ENCODE measurements at places on chromosomes 5 and 9. TPM values are rescaled to one million over a fixed set of nuclear protein-coding genes. Genes with fewer than 3 reads are reported as not detected.
A peak's percentile ranks its signal among the peaks of the same experiment; 100 is the strongest.

- no peak for DNase-seq
Observed at GRCh38 chr9:134287591-134288491, 38.4 kb upstream of the RXRA start.

DNA sequence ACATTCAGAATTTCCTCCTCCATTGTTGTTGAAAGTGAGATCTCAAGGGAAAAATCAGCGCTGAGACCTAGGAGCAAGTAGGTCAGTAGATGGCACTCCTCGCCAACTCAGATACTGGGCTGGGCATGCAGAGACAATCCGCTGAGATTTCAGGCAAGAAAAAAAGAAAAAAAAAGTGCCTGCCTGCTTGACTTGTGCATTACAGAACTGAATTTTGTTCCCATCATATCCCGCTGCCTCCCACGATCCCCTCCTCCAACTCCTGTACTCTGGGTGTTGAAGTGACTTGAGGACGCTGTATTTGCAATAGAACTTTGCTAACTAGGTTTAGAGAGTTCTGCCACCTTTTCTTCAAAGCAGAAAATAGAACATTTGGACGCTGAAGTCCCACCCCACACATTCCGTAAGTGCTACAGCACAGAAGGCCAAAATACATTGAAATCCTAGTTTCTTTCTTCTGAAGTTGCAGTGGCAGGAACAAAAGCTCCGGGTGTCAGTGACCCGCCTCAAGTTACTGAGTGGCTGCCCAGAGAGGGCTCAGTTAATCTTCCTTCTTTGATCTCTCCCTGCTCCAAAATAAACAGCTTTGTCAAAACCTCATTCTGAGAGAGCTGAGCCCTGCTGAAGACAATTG lies 265.8 kb downstream of the MLLT3 start:
- peak; percentile 80 for DNase-seq

The LHX3 gene
- polyA plus RNA-seq, result not detected

- peak; percentile 75 for DNase-seq
Observed at GRCh38 chr9:124045076-124045829, 33.7 kb downstream of the LHX2 start.

- DNase-seq, result no peak
Observed at GRCh38 chr9:97502222-97502983, 937 bp downstream of the TMOD1 start.

GRCh38 chr9:880725-881124 lies 39.2 kb downstream of the DMRT1 start:
- no peak for DNase-seq

- no peak for DNase-seq
Observed at GRCh38 chr9:131129183-131129582, 3.8 kb downstream of the NUP214 start.

The CARD9 gene
- 1.0 TPM for polyA plus RNA-seq

GRCh38 chr9:136326061-136326760 lies 1.1 kb upstream of the GPSM1 start:
- peak; percentile 86 for DNase-seq

- DNase-seq, result no peak
Observed at GRCh38 chr9:4549751-4550295, 59.6 kb downstream of the SLC1A1 start.

DNA sequence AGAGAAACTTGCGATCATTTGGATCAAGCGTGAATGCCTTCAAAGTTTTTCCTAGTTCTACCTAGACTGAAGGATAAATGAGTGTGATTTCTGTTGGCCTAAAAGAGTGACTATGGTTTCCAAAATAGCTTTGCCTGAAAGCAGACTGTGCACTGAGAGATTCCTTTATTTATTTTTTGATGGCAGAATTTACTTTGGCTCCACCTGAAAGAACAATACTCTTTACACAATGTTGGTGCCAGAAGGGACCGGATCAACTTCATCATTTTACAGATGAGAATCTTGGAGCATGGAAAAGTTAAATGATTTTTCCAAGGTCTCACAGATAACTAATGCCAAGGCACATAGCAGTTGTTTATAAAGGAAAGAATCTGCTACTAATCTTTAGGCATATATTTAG lies 199.6 kb downstream of the KCTD16 start:
- no peak for DNase-seq

GRCh38 chr5:20692913-20693312 lies 704.9 kb upstream of the CDH18 start:
- DNase-seq, result no peak

DNA sequence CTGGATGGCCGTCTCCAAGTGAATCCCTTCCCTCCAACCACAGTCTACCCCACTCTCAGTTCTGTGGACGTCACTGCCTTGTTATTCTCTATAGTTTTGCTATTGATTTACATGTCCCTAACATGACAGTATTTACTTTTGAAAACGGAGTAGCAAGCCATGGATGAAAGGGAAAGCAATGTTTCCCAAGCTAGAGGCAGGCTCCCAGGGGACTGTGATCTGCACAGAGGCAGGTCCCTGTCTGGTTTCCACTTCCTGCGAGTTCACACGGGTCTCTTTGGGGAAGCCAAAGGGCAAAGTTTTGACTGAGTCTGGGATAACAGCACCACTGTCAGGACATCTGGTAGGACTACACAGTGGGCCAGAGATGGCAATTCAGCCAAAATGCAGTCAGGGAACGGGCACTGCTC lies 12.7 kb downstream of the C9orf153 start:
- DNase-seq, result peak; percentile 33

The HAPLN1 gene
- 2.7 TPM for polyA plus RNA-seq

DNA sequence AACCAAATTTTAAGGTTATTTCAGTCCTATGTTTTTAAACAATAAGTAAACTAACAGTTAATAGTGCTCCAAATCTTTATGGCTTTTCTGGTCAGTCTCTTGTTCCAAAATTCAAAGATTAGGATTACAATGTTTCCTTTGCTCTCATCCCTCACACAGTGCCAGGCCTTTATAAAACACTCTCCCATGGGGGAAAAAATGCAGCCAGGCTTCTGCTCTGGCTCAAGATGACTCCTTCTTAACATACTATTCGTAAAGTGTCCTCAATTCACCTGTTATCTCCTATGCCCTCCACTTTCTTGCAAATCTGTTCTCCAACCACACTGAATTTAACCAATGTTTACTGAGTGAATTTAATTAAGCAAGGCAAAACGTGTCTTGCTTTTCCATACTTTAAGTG lies 1.4 kb downstream of the CEP120 start:
- no peak for DNase-seq

GRCh38 chr5:138274189-138274853 lies at the start of gene GFRA3:
Gene GFRA3, minus strand, starts transcription at chr5:138274621. Its CDS starts 197 bp downstream, at chr5:138274424.
- DNase-seq, result no peak

The PAEP gene
- not detected for polyA plus RNA-seq

- DNase-seq, result no peak
Observed at GRCh38 chr5:146402949-146403348, 44.2 kb upstream of the TCERG1 start.

The TAF1L gene
- polyA plus RNA-seq, result 0.09 TPM

The CFAP90 gene
- polyA plus RNA-seq, result 7.4 TPM

DNA sequence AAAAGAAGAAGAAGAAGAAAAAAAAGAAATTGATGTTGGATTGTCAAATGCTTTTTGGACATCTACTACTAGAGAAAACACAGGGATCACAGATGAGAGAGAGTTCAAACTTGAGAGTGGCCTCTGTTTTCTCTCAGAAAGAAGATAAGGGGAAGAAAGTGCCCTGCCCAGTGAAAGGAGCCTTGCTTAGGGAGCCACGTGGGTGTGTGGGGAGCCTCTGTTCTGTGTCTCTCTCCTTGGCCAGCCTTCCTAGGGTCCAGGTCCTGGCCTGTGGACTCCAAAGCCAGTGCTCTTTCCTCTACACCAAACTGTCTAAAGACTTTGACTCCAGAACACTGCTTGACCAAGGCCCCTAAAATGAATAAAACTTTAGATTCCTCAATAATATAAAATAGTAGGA lies 22.0 kb upstream of the COL15A1 start:
- DNase-seq, result no peak

The MYOZ3 gene
- 13.0 TPM for polyA plus RNA-seq

- DNase-seq, result no peak
Observed at GRCh38 chr9:77038281-77039036, 19.0 kb downstream of the FOXB2 start.

DNA sequence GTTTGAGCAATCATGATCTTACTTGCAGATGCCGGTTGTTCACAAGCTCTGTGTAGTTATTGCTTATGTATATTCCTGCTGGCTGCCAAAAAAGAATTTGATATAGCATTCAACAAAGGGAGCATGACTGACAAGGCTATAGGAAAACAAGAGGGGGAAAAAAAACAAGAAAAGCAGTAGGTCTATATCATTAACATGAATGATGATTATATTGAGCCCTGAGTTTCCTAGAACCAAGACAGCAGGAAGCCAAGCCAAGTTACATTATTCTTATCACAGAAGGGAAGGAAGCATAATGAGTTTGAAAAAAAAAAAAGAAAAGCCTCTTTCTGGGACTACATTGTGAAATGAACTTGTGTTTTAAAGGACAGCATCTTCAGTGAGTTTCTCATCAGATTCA lies 41.0 kb downstream of the TSTD2 start:
- no peak for DNase-seq

GRCh38 chr9:126298063-126298801 lies 28.4 kb upstream of the MVB12B start:
- DNase-seq, result peak; percentile 41

DNA sequence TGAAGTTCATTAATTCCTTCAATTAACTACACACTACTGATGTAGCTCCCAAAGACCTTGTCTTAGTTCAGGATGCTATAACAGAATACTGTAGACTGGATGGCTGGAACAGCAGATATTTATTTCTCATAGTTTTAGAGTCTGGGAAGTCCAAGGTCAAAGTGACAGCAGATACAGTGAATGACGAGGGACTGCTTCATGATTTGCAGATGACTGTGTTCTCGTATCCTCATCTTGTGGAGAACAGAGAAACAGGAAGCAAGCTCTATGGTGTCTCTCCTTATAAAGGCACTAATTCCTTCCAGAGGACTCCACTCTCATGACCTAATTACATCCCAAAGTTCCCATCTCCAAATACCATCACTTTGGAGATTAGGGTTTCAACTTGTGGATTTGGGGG lies 65.6 kb upstream of the MAP1B start:
- no peak for DNase-seq

The CPLANE1 gene
- 36.2 TPM for polyA plus RNA-seq

DNA sequence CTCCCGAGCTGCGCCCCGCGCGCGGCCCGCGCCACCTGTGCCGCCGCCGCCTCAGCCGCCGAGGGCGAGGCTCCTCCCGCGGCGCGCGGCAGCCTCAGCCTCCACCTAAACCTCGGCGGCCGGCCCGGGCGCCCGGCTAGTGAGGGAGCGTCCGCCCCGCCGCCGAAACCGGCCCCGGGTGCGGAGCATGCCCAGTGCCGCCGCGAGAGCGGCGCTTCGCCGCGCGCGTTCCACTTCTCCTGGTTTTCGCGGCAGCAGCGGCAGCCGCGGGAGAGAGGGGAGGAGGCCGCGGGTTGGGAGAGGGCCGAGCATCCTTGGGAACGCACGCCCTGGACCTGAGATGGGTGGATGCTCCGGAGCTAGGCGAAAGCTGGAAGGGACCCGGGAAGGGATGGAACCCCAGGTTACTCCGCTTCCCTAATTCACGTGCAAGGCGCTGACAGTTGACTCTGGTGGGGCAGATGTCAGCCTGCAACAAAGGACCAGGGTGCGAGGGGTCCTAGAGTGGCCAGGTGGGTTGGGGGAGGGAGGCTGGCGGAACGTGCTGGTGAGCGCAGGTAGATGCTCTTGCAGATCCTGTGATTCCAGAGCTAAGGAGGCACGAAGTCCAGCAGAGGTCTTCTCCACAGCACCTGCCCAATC lies at the start of gene CTNND2:
Gene CTNND2, minus strand, starts transcription at position 182 of the 642 bp plus-strand sequence. CDS start 593 bp downstream, outside the sequence.
- peak; percentile 23 for DNase-seq

The SEMA6A gene
- polyA plus RNA-seq, result 36.1 TPM

GRCh38 chr9:105296877-105297287 lies 52.4 kb downstream of the SLC44A1 start:
- DNase-seq, result no peak

- no peak for DNase-seq
Observed at GRCh38 chr5:41686767-41687166, 176.4 kb upstream of the PLCXD3 start.

DNA sequence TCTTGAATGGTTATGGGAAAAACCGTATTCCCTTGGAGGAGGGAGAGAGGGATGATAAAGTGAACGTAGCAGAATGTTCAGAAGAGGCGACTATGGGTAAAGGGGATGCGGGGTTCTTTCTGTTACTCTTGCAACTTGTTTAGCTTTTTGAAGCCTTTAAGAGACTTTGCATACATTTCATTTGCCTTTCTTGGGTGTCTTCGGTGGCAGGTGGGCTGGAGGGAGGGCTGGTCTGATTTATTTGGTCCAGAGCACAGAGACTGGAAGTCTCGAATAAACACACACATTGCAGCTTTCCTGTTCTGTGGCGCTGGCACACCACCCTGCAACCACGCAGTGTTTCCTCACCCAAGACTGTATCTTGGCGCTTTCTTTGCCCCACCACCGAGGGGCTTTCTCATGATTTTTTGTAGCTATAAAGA lies 23.2 kb downstream of the TTF1 start:
- no peak for DNase-seq

The LRRC70 gene
- 11.8 TPM for polyA plus RNA-seq

The PCDHB14 gene
- polyA plus RNA-seq, result 9.8 TPM

DNA sequence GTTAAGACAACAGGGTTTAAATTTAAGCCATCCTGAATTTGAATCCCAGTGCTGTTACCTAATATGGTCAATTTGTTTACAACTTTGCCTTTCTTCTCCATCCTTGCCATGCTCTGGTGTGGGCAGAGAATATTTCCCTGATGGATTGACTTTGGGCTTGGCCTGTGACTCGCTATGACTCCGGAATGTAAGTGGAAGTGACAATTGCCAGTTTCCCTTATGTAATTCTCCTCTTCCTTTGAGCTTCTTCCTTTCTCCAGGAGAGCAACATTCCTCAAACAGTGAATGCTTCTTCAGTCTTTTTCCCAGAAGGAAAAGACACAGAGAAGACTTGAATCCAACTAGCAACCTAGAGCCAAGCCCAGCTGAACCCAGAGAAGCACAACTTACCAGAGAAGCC lies 159.1 kb downstream of the LURAP1L start:
- no peak for DNase-seq

- DNase-seq, result no peak
Observed at GRCh38 chr5:24289582-24290335, 355.0 kb downstream of the CDH10 start.

DNA sequence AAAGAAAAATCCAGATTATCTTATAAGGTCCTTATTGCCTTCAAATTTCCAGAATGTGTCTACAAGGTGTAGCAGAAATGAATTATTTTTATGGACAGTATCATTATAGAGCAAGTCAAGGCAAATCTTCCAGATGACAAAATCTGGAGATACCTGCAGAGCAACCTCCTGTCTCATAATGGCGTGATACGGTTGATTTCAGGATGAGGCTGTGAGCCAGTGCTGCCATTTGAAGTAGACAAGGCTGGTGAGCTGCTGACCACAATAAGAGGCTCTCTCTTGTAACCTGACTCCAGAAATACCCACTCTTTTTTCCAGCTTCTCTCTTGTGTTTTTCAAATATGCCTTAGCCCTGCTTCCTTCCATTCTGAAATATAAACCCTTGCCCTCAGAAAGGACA lies 108.2 kb downstream of the HTR1A start:
- DNase-seq, result no peak

DNA sequence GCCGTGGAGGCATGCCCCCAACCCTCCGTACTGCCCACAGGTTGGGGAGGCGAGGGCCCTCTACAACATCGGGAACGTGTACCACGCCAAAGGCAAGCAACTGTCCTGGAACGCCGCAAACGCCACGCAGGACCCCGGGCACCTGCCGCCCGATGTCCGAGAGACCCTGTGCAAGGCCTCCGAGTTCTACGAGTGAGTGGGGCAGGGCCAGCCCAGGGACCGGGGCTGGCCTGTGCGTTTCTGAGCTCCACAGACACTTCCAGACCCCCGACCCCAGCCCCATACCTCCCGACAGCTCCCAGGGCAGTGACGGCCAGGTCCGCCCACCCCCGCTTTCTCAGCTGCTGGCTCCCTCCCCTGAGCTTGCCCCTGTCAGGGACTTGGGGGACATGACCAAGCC lies 9.5 kb downstream of the GPSM1 start:
- DNase-seq, result no peak

The CERCAM gene
- polyA plus RNA-seq, result 50.3 TPM

The RNF183 gene
- 0.34 TPM for polyA plus RNA-seq

The DND1 gene
- 0.55 TPM for polyA plus RNA-seq

Measured in right lung (tissue), 10 donors.